ENCODE measurements at places on chromosomes 4 and X.

DNA sequence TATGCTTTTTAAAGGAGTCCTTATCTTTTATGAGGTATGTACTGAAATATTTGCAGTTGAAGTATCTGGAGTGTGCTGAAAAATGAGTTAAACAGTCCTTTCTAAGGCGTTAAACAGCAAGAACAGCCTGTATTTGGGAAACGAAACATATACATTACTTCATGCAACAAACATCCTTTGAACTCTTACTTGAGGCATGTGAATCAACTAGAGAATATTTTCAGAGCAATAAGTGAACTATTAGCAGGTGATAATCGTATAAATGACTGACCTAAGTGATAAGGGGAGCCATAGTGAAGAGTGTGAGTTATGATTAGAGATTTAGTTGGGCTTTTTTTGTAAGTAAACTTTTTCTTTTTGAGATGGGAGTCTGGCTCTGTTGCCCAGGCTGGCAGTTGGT, 45.9 kb upstream of the RHOH start:
- DNase-seq, result no peak

- DNase-seq, result no peak
Observed at GRCh38 chrX:40090961-40091360, 6.8 kb downstream of the BCOR start.

DNA sequence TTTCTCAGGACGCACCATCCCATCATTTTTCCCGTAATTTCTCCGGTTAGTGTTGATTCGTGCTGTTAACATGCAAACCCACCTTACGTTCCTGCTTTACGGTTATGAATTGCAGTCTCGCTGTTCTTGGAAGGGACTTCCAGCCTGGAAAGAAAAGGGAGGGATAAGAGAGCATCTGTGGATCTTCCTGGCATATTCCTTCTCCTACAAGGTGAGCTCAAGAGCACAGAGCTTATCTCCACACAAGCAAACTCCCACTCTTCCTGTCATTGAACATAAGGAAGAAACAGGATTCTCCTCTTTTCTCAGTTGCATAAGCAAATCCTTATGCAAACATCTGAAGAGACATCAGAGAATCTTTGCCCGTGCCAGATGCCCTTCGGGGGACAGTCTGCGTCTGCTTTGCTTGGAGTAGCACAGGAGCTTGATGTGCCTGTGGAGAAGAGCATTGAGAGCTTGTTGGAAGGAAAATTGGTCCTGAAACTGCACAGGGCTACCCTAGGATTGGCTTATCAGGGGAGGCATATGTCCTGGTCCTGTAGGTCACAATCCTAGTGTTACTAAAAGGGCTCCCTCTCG, 127.0 kb downstream of the ASMT start:
- DNase-seq, result no peak

GRCh38 chr4:73576381-73576780, 43.9 kb downstream of the RASSF6 start:
- DNase-seq, result no peak
